ENCODE measurements at places on chromosomes 2 and 18. TPM values are rescaled to one million over a fixed set of nuclear protein-coding genes. Genes with fewer than 3 reads are reported as not detected.

The DCC gene
- total RNA-seq = 4.6 TPM

The REEP1 gene
- total RNA-seq = 7.7 TPM

The FOXI3 gene
- total RNA-seq = 0.17 TPM

The POTEC gene
- total RNA-seq = not detected

DNA sequence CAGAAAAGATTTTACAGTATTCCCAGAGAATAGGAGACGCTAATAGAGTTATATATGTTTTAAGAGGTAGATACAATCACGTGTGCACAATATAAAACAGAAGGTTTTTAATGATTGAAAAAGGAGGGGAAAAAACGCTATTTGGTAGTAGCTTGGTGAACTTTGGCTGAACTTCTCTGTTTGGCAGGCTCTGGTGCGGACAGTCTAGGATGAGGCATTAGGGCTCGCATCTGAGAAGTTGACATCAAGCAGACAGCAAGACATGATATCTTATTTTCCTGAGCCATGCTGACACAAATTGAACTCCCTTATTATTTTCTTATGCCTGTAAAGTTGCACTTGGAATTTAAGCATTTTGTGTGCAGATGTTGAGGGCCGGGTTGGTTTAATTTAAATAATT is 176.6 kb downstream of the EN1 start:
- no peaks in the 10 kb centered on the region for H3K36me3 ChIP-seq
- H3K4me3 ChIP-seq = no peak overlapping the region
- peak; percentile 84 for DNase-seq
- H3K27me3 ChIP-seq = no peaks in the 10 kb centered on the region

DNA sequence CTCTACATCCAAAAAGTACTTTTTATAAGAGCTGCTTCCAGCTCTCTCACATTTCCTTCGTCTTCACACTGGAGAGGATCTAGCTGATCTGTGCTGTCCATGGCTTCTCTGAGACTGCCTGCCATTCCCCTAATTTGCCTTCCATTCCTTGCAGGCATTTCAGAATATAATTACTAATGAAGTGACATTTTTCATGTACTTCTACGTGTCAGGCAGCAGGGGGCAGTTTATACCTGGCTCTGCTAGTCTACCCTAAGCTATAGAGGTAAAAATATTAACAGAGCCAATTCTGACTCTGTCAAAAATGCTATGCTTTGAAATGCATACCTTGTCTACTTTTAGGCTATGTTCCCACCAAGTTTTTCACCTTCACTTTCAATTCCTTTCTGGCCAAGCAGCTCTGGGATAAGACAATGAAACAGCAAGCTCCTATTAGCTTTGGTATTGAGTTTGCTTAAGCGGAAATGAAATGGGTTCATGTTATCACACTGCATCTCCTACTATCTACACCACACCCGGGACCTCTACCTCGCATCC is 81.9 kb downstream of the MEP1B start:
- H3K4me3 ChIP-seq = no peak overlapping the region
- H3K27me3 ChIP-seq = no peaks in the 10 kb centered on the region
- peaks cover 2% of the 10 kb centered on the region for H3K36me3 ChIP-seq
- peak; percentile 54 for DNase-seq
- no peaks in the 10 kb centered on the region for H3K4me1 ChIP-seq
- no peak overlapping the region for H3K27ac ChIP-seq

GRCh38 chr2:69477627-69478026 is 40.4 kb upstream of the NFU1 start:
- peaks cover 2% of the 10 kb centered on the region for H3K4me1 ChIP-seq
- no peak overlapping the region for H3K4me3 ChIP-seq
- H3K36me3 ChIP-seq = peaks cover 4% of the 10 kb centered on the region
- H3K27ac ChIP-seq = no peak overlapping the region
- H3K27me3 ChIP-seq = no peaks in the 10 kb centered on the region

All from lung (tissue), 17 donors.